ENCODE measurements at places on chromosomes 2 and 18.

DNA sequence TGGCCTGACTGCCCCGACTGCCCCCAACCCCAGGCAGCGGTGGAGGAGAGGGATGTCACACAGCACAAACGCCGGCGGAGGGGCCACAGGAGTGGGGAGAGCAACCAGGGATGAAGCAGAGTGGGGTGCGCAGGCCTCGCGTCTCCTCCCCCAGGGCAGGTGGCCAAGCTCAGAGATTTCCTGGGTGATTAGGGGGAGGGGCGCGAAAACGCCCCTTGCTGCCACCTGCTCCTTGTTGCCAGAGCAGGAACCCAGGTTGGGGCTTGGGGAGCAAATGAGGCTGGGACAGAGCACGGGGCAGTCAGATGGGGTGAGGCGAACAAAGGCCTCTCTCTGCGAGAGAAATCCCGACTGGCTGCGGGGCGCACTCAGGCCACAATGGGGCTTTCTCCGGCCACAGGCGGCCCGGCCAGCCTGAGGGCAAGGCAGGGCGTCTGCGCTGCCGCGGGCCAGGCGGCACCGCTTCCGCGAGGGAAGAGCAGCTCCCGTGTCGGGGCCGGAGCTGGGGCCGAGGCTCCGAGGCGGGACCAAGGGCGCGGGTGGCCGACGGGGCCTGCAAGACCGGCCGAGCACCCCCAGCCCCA, 11.5 kb downstream of the TEX44 start:
- DNase-seq = no peak

DNA sequence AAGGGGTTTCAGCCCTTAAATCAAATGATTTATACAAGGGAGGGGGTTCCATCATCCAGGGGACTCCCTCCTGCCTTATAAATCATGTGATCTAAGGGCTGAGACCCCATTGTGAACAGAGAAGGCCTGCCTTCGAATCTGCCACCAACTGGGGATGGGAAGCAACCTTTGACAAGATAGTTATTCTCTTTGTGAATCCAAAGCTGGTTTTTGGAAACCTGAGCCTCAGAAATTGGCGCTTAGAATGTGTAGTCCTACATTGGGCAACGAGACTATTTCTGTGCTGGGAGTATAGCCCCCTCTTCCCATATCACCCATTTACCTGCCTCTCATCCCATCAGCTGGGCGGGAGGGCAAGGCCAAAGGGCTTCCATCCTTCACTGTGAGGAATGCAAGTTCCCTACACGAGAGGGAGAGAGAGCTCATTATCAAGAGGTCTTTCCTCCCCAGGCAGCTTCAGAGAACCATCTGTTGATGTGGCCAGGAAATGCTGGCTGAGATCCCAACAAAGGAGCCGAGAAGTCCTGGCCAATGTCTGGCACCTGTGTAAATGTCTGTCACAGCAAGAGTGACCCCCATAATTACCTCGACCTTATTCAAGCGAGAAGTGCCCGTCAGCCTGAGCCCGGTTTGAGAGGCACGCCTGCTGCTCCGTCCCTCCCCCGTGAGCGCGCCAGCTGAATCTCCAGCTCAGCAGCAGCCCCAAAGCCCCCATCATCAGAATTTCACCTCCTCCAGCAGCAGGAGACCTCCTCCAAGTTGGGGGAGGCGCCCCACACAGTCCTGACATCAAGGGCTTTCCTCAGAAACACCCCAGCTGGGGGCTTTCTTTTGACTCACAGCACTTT, 48.4 kb upstream of the APCDD1 start:
- no peak for DNase-seq

DNA sequence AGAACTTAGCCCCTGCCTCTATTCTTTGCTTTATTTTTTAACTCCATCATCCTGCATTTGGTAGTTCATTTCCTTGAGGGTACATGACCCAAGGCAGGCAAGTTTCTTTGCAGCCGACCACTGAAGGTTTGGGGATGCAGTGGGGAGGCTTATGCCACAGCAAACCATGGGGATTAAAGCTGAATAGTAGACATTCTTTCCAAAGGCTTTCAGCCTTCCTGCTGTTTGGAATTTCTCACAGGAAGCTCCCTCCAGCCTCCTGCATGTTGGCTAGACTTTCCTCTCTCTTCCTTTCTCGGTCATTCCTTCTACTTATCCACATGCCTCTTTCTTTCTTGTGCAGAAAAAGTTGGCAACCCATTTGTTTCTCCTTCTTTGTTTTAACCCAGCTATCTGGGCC, 77.3 kb downstream of the SOCS6 start:
- no peak for DNase-seq

DNA sequence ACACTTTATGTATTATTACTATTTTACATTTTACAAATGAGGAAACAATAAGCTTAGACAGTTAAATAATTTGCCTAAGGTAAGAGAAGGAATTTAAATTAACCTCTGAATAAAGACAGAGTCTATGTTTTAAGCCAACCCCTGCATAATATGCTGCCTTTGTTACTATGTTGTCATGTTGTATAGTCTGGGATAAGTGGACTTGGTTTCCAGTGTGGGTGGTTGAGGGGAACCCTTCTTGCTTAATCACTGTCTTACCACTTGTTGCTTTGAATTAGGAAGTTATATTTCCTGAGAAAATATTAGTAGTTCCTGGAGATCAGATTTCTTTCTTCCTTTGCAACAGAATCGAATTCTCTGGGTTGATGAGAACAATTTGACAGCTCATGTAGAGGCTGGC, 52.6 kb downstream of the AGPS start:
- no peak for DNase-seq

DNA sequence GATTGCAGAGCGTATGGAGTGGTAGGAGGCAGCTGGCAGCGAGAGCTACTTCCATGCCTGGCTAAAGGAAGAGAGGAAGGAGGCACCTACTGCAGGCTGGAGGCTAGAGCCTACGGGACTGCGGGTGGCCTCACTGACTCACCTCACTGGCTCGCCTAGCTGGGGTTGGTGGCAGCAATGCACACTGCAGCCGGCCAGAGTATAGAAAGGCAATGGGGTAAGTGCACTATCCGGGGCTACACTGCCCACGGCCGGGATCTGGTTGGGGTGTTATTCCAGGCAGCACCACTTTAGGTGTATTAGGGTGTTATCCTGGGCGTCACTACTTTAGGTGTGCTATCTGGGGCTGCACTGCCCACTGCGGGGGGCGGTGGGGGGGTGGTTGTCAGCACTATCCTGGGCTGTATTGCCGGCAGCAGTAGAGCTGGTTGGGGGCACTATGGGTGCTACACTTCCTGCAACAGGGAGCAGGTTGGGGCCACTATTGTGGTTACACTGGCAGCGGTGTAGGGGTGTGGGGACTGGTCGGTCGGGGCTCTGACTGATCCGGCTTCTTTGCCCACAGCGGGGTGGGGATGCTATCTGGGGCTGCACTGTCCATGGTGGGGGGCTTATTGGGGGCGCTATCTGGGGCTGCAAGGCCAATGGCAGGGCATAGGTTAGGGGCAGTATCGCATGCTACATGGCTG, 33.3 kb upstream of the ANKRD62 start:
- DNase-seq = no peak

DNA sequence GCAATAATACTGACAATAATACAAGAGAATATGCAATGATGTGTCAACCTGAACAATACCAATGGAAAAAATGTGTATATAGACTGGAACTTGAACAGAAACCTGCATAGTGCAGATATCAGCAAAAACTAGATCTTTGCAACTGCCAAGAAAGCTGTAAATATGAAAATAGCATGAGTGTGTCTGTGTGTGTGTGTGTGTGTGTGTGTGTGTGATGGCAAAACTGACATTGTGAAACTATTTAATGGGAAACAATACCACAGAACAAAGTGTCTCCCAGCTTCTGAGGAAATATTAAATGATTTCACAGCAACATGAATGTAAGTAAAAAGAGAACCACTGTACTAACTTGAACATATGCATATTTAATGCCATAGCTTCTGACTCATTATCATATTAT, 558.2 kb upstream of the LINC00305 start:
- DNase-seq = no peak

DNA sequence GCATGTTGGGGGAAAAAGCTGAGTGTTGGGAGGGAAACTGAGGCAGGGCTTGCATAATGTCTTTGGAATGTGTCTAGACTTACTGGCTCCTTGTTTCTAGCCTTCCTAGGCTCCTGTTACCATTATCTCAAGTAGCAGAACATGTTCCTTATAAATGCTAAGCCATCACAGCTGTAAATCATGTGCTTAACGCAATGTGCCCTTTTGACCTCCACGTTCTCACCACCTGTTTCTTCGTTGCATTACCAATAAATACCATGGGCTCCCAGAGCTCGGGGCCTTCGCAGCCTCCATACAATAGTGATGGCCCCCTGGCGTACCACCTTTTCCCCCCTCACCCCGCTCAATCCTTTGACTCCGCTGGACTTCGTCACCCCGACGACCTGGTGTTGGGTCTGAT, 54.0 kb upstream of the CWC22 start:
- DNase-seq = no peak

- DNase-seq = no peak
Observed at GRCh38 chr2:119659601-119660342, 19.2 kb upstream of the TMEM177 start.

DNA sequence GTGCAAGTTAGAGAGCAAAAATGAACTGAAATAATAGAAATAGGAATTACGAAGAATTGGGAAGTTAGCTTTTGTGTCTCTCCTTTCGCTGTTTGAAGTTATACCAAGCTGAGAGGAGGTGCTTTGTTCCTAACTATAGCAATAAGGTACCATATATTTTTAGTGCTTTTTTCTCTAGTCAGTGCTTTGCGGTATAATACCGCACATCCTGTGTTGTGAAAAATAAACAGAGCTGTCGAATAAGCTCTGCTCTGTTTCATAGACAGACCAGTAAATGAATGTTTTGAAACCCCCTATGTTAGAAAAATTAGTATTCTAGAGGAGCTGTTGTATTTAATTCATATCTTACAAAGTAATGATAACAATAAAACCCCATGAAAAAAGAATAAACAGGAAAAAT, 130.8 kb downstream of the MAP4K4 start:
- DNase-seq = no peak

Data from T-helper 2 cell treated with Interferon-gamma antibody and Interleukin-4, amounts not matched to agents 5 μg/mL and 100 μg/mL, for 36 hours (primary cell).